ENCODE measurements at places on chromosomes 1 and 21. TPM values are rescaled to one million over a fixed set of nuclear protein-coding genes. Genes with fewer than 3 reads are reported as not detected.

The AMY1C gene
- total RNA-seq, result not detected

The TTC24 gene
- not detected for total RNA-seq

DNA sequence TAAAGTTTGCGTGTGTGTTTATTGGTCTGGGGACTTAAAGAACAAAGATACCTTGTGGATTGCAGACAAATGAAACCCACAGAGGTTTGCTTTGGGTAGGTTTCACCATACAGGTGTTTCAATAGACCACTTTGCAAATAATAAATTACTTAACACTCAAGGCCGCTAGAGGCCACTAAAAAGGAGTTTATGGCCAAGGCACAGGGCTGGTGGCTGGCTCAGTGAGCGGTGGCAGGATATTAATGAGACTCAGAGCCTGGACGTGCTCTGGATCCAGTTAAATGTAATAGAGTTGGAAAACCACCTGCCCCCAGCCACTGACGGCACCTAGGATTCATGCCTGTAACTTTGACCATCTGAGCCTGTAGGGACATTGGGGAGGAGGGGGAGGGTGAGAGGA is 44.5 kb downstream of the LRRC38 start:
- no peaks in the 10 kb centered on the region for H3K27me3 ChIP-seq
- no peaks in the 10 kb centered on the region for H3K4me1 ChIP-seq
- no peak overlapping the region for H3K27ac ChIP-seq
- H3K36me3 ChIP-seq, result peaks cover 5% of the 10 kb centered on the region
- no peak for DNase-seq

- peaks cover 2% of the 10 kb centered on the region for H3K27me3 ChIP-seq
- H3K27ac ChIP-seq, result no peak overlapping the region
- H3K4me1 ChIP-seq, result no peaks in the 10 kb centered on the region
- no peaks in the 10 kb centered on the region for H3K36me3 ChIP-seq
Observed at GRCh38 chr1:5770981-5771765, 221.1 kb downstream of the NPHP4 start.

DNA sequence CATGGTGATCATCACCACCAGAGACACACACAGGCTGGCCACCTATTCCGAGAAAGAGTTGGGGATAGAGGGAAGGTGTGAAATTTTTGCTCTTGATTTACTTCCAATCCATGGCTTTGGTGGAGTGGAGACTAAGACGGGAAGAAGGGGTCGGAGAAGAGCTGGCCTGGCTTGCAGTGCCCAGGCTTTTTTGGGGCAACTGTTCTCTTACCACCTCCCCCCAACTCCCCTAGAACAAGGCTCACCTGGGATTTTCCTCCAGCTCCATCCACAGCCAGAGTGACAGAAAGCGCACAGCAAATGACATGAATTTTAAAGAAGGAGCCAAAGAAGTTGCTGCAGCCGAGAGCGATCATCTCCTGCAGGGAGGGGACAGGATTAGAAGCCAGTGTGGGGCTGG is 16.0 kb downstream of the SLC26A9 start:
- peaks cover 23% of the 10 kb centered on the region for H3K27me3 ChIP-seq
- no peak for DNase-seq
- peaks cover 15% of the 10 kb centered on the region for H3K4me1 ChIP-seq
- no peak overlapping the region for H3K4me3 ChIP-seq
- H3K27ac ChIP-seq, result no peak overlapping the region
